Muscle of arm (tissue), 14 donors: ENCODE measurements at places on chromosomes 3 and 15. TPM values are rescaled to one million over a fixed set of nuclear protein-coding genes. Genes with fewer than 3 reads are reported as not detected.

Gene FBXL2
- polyA plus RNA-seq: 7.0 TPM

Gene TMCO5A
- not detected for polyA plus RNA-seq

Gene ADPRH
- 9.9 TPM for polyA plus RNA-seq

Gene CFAP100
- polyA plus RNA-seq: 0.94 TPM

Gene EIF4E3
- 12.9 TPM for polyA plus RNA-seq

Gene HEG1
- polyA plus RNA-seq: 33.2 TPM

Gene ACAD9
- 21.3 TPM for polyA plus RNA-seq

Gene TERC
- 0.22 TPM for polyA plus RNA-seq

Gene PCLAF
- 27.3 TPM for polyA plus RNA-seq

Gene NSUN3
- polyA plus RNA-seq: 11.4 TPM

Gene HYAL1
- polyA plus RNA-seq: 1.4 TPM

Gene CCR5
- 0.59 TPM for polyA plus RNA-seq

Gene CEMIP
- not detected for polyA plus RNA-seq

Gene LACTB
- 18.2 TPM for polyA plus RNA-seq

DNA sequence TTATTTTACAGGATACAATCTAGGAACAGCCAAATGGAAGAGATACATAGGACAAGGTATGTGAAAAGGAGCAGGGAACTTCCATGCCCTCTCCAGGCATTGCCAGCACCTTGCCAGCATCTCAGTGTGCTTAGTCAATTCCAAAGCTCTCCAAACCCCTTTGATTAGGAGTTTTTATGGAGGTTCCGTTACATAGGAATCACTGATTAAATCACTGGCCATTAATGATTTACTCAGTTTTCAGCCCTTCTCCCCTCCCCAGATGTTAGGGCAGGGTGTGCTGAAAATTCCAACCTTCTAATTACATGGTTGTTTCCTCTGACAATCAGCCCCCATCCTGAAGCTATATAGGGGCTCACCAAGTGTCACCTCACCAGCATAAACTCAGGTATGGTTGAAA, 11.5 kb downstream of the MYLK start:
- no peak for DNase-seq

DNA sequence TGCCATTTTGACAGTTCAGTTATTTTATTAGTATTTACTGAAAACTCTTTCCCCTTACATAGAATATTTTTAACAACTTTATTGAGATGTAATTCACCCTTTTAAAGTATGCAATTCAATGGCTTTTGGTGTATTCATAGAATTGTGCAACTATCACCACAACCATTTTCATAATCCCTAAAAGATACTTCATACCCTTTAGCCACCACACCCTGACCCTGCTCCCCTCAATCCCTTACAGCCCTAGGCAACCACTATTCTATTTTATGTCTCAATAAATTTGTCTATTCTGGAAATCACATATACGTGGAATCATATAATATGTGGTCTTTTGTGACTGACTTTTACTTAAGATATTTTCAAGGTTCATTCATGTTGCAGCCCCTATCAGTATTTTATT, 29.7 kb downstream of the TEX9 start:
- DNase-seq: no peak

- no peak for DNase-seq
These were observed 97.3 kb downstream of the EPHB1 start for GRCh38 chr3:134892326-134892725.

GRCh38 chr3:146133441-146133840, 27.5 kb downstream of the PLOD2 start:
- DNase-seq: peak; percentile 46

DNA sequence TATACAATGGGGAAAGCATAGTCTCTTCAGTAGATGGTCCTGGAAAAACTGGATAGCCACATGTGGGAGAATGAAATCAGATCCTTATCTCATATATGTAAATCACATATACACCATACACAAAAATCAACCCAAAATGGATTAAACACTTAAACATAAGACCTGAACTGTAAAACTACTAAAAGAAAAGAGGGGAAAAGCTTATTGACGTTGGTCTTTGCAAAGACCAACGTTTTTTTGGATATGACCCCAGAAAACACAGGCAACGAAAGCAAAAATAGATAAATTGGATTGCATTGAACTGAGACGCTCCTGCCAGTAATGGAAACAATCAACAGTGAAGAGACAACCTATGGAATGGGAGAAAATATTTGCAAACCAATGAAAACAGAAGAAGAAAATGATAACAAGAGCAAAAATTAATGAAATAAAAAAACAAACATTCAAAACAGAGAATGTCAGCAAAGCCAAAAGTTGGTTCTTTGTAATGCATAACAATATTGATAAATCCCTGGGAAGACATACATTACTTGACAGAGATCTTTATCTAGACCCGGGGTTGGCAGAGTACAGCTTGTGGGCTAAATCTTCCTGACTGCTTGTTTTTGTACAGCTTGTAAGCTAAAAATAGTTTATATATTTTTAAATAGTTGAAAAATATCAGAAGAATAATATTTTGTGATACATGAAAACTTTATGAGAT, 86.9 kb downstream of the NEO1 start:
- peak; percentile 59 for DNase-seq

DNA sequence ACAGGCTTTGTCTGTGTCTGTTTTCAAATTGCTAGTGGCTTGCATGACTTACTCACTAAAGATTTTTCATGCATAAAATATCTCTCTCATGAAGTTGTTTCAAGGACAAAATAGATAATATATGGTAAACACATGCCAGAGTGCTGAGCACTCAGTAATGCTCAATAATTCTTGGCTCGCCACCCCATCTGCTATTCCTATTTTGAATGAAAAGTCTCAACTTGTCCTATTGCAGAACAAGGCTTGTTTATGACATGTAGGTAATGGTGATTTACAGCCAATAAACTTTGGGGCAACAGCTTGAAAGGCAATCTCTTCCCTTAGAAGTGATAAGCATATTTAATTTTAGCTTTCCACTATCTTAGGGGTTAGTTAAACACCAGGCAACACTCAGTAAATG, 789.0 kb upstream of the ROBO1 start:
- no peak for DNase-seq

DNA sequence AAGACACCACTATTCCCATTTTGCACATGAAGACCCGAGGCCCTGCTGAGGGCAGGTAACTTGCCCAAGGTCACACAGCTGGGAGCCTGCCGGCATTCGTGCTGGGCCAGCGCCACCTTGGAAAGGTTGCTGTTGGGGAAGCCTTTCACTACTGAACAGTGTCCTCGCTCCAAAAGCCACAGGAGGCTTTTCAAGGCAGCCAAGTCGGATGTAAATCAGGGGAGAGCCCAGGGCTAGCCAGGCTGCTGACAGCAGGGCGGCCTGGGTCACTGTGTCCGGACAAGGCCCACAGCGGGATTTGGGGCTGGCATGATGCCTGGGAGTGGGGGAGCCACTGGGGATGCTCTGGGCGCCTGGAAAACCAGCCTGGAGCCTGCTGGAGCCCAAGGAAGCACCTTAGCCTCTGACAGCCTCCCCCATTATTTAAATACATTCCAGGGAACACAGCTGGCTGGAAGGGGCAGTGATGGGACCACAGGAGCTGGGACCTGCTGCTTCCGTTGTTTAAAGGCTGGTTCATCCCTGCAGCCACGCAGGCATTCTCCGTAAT, 10.5 kb downstream of the SLC6A6 start:
- DNase-seq: no peak

- no peak for DNase-seq
These were observed 8.2 kb downstream of the PRKCD start for GRCh38 chr3:53169045-53169831.

- DNase-seq: no peak
These were observed 181.8 kb upstream of the TBL1XR1 start for GRCh38 chr3:177379045-177379444.

- no peak for DNase-seq
These were observed 3.0 kb downstream of the ATP11B start for GRCh38 chr3:182796310-182796709.

- no peak for DNase-seq
These were observed 28.6 kb downstream of the GALNT15 start for GRCh38 chr3:16203031-16203430.

DNA sequence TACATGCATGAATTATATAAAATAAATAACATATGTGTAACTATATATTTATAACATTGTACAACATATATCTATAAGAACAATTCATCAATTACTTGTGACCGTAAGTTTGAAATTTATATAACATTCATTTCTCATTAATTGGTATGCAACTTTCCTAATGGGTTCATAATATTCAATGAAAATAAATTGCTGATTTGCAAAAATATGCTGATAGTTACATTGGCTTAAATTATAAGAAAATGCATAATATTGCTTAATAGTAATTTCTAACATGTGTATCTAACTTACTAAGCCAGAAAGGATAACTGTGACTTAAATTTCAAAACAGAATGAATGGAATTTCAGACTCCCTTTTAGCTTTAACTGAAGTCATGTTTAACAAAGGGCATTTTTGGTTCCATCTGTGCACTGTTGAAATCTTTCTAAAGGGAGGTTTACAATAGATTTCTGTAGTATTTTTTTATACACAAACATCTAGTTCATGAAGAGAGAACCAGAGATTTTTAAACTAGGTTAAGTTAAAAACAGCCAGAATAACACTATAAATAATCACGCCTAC, 310.9 kb downstream of the TBC1D5 start:
- no peak for DNase-seq

- no peak for DNase-seq
These were observed 177.9 kb upstream of the DPH6 start for GRCh38 chr15:35723852-35724251.

GRCh38 chr3:171057072-171057471, 30.6 kb upstream of the SLC2A2 start:
- DNase-seq: no peak

GRCh38 chr3:163766112-163766511, 1312.2 kb downstream of the SI start:
- peak; percentile 13 for DNase-seq

DNA sequence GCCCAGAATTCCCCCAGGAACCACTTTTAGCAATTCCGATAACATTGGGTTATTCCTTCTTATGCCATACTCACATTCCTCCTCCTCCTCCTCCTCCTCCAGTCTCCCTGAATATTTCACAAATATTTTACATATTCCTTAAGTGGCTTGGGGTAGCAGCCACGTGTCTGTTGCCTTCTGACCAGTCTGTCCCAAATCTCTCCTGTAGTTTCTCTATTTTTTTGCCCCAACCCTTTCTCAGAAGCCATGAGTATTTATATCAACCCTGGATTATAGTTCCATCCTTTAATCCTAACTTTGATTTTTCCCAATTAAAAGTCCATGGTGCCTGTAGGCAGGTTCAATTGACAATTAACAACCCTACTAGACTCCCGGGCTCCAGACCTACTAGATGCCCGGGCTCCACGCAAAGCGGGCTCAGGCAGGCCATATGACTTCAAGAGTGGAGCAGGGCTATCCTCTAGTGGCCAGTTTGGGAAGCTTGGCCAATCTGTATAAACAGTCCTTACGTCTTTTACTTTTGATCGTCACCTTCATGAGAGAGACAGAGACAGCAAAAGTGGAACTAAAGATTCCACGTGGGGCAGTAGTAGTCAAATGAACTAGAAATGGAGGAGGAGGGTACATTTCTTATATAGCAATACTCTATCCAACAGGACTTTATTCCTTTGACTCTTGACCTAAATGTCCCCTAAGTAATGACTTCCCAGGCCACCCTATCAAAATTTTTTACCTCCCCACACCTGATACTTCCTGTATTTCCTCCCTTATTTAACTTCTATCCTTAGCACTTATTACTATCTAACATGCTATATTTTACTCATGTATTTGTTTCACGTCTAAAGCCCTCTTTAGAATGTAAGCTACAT, 69.7 kb downstream of the USF3 start:
- peak; percentile 57 for DNase-seq

DNA sequence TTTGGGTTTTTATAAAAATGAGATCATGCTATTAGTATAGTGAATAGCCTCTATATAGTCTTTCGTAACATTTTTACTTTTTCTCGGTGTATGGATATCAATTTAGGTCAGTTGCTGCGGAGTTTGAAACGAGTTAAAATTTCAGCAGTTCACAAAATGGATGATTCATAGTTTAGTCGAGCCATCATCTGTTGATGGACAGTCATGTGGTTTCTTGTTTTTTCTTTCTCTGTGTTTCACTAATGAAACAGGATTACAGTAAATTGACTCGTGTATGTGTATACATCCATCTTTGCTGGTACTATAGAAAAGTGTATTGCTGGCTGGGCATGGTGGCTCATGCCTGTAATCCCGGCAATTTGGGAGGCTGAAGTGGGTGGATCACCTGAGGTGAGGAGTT, 106.8 kb downstream of the IGF1R start:
- no peak for DNase-seq

DNA sequence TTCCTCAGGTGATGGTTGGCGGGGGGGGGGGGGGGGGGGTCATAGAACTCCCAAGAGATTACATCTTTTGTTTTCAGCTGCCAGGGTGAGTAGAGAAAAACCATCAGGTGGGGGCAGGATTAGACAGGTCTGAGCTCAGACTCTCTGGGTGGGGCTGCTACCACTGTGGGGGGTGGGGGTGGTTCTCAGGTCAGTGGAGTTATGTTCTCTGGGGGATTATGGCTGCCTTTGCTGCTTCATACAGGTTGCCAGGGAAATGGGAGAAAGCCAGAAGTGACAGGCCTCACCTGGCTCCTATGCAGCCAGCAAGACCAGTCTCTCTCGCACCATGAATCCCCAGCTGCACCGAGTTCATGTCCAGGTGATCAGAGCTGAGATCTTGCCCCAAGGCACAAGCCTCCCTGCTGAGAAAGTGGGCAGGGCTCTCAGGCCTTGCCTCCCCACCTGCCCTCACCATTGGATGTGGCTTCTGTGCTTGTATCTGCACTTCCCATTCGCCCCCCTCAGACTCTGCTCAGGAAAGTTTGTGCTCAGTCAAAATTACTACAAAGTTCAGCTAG, 828.1 kb downstream of the MCTP2 start:
- no peak for DNase-seq

- DNase-seq: no peak
These were observed 5.9 kb downstream of the PDCD10 start for GRCh38 chr3:167728632-167729323.
